ENCODE measurements at places on chromosomes 5 and 9. TPM values are rescaled to one million over a fixed set of nuclear protein-coding genes. Genes with fewer than 3 reads are reported as not detected.

The BASP1 gene
- total RNA-seq: 1.2 TPM

The ITGA1 gene
- total RNA-seq: 4.7 TPM

The CDC14B gene
- 11.7 TPM for total RNA-seq

The IFNA2 gene
- total RNA-seq: not detected

The PTGDS gene
- total RNA-seq: not detected

The GDNF gene
- total RNA-seq: not detected

The CER1 gene
- not detected for total RNA-seq

The TLX3 gene
- not detected for total RNA-seq

DNA sequence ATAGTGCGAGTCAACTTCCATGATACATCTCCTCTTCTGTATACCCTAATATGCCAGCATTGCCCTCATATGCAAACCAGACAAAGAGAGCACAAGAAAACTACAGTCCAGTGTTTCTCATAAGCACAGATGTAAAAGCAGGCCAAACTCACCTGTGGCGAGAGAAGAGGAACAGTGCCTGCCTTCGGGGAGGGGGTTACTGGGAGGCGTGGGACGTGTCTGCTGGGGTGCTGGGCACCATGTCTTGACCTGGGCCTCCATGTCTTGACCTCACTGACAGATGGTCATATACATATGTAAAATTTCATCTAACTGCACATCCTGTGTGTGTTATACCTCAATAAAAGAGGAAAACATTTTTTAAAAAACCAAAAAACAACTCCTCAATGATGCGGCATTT lies 159.3 kb upstream of the PPP1R26 start:
- DNase-seq: no peak
- no peaks in the 10 kb centered on the region for H3K36me3 ChIP-seq
- no peak overlapping the region for H3K27ac ChIP-seq
- no peaks in the 10 kb centered on the region for H3K27me3 ChIP-seq
- no peak overlapping the region for H3K4me3 ChIP-seq

DNA sequence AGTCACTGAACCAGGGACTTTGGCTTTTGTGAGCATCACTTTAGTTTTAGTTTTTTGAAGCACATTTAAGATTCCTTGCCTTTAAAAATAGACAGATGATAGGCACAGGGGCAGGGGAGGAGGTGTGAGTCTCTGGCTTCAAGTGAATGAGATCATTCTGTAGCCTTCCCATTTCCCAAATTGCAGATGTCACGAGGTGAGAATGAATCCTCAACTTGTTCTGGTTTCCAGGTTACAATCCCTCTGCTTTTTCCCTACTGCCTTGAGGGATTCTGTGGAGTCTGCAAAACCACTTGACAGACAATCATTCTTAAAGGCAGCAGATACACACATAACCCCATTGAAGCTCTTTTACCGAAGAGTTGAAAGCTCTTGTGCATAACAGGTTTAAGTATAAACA lies 332.4 kb downstream of the DMAC1 start:
- H3K36me3 ChIP-seq: no peaks in the 10 kb centered on the region
- peaks cover 17% of the 10 kb centered on the region for H3K27me3 ChIP-seq
- H3K4me3 ChIP-seq: no peak overlapping the region
- no peak overlapping the region for H3K27ac ChIP-seq
- no peaks in the 10 kb centered on the region for H3K4me1 ChIP-seq

DNA sequence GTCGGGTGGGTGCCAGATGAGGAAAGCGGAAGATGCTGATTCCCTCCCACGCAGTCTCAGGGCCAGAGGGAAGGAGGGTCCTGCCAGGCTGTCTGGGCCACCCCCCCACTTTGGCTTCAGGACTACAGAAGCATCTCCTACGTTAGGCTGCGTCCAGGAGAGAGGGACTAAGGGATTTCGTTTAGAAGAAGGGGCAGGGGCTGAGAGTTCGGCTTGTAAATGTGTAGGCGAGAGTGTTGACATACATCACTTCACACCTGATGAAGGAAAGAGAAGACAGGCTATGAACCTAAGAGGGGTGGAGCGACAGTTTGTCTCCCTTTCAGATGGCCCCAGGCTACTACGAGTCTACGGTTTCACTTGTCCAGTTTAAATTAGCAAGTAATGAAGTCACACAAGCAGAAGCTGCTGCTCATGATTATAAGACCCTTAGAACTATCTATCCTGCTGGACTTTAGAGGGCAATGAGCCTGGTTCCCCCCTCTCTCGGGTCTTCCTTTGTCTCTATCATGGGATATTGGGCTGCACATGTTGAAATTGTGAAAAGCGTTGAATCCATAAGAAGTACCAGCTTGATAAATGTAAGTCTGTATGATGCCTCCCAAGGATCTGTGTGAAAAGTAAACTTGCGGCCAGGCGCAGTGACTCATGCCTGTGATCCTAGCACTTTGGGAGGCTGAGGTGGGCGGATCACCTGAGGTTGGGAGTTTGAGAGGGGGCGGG lies 193.0 kb downstream of the AOPEP start:
- no peak overlapping the region for H3K4me3 ChIP-seq
- H3K27ac ChIP-seq: peak overlapping the region; percentile 20
- no peaks in the 10 kb centered on the region for H3K36me3 ChIP-seq
- DNase-seq: no peak
- no peaks in the 10 kb centered on the region for H3K4me1 ChIP-seq

DNA sequence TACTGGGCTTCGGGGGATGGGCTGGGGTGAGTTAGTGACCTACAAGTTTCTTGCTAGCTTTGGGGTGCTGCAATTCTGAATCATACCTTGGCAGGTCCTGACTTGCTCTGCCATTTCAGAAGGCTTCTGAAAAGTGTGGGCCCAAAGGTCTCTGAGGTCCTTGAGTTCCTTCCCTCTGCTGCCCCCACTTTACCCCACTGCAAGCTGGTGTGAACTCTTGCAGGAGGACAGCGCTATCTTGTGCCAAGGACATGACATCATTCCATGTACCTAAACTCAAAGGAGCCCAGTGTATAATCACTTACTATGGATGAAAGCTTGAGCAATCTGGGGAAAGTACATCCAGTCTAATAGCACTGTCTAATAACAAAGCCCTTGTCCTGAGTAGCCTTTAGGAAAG lies 157.4 kb downstream of the RMI1 start:
- peaks cover 63% of the 10 kb centered on the region for H3K27me3 ChIP-seq
- no peak overlapping the region for H3K4me3 ChIP-seq
- H3K27ac ChIP-seq: no peak overlapping the region
- H3K4me1 ChIP-seq: peaks cover 18% of the 10 kb centered on the region
- peaks cover 3% of the 10 kb centered on the region for H3K36me3 ChIP-seq

DNA sequence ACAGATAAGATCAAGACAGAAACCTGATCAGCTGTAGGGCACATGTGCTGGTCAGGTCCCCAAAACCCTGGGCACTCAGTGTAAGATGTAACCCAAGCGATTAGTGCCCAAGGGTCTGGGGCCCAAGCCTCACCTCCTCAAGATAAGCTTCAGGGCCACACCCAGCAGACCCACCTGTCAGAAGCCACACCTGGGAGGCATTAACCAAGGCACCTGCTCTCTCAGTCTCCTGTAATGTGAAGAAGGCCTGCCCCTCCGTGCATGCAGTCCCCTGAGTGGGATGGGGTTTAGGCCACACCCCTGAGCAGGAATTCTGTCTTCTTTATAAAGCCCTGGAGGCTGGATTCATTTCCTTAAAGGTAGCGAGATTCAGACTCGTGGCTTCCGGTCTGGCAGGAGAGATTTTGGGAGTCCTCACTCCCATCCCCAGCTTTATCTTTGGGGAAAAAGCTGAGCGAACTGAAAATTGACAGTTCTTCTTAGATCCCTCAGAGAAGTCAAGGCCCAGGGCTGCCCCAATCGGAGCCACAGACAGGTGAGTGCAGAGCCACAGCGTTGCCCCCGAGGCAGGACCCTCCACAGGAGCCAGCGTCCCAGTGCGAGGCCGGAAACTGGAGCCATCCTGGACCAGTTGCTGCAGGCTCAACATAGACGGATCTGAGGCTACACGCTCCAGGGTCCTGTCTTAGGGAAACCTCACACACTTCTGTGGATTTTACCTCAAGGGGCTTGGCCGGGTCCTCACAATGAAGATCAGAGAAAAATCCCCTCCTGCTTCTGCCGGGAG lies 357.6 kb upstream of the IRX4 start:
- H3K27ac ChIP-seq: no peak overlapping the region
- H3K27me3 ChIP-seq: no peaks in the 10 kb centered on the region
- no peaks in the 10 kb centered on the region for H3K36me3 ChIP-seq
- no peaks in the 10 kb centered on the region for H3K4me1 ChIP-seq
- no peak overlapping the region for H3K4me3 ChIP-seq

DNA sequence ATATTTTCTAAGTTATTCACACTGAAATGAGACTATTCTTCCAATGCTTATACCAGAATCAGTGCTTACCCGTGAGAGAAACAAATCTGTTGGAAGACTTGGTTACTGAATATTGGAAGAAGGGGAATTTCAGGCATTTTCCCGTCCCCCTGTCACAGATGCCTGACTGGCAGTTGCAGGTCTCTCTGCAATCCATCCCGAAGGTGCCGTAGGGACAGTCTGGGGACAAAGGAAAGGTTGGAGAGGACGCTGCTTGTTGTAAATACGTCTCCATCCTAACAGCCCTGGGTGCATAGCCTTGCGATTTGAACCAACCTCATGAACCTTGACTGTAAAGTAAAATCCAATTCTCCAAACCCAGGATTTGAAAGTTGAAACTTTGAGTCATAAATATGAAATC lies 3.5 kb downstream of the ESM1 start:
- H3K4me3 ChIP-seq: no peak overlapping the region
- H3K27ac ChIP-seq: no peak overlapping the region
- peaks cover 16% of the 10 kb centered on the region for H3K4me1 ChIP-seq
- no peak for DNase-seq
- no peaks in the 10 kb centered on the region for H3K36me3 ChIP-seq

DNA sequence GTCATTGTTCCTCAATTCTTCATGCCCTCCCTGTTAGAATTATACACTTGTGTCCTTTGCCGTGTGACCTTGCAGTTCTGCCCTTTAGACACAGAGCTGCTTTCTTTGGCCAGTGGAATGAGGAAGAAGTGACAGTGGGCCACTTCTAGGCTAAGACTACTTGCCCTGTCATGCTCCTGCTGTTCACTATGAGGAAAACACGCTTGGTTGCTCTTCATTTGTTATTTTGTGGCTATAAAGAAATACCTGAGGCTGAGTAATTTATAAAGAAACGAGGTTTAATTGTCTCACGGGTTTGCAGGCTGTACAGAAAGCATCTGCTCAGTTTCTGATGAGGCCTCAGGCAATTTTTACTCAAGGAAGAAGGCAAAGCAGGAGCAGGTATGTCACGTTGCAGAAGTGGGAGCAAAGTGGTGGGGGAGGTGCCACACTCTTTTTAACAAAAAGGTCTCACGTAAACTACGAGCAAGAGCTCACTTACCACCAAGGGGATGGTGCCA lies 279.1 kb upstream of the DMAC1 start:
- peaks cover under 1% of the 10 kb centered on the region for H3K36me3 ChIP-seq
- no peak for DNase-seq
- H3K4me1 ChIP-seq: no peaks in the 10 kb centered on the region
- H3K27me3 ChIP-seq: no peaks in the 10 kb centered on the region
- no peak overlapping the region for H3K27ac ChIP-seq

GRCh38 chr5:143932584-143932983 lies 120.6 kb downstream of the HMHB1 start:
- no peaks in the 10 kb centered on the region for H3K27me3 ChIP-seq
- no peak overlapping the region for H3K27ac ChIP-seq
- no peaks in the 10 kb centered on the region for H3K4me1 ChIP-seq
- H3K4me3 ChIP-seq: no peak overlapping the region

GRCh38 chr5:18000744-18001143 lies 366.5 kb downstream of the TAF11L14 start:
- no peak overlapping the region for H3K27ac ChIP-seq
- H3K4me3 ChIP-seq: no peak overlapping the region

DNA sequence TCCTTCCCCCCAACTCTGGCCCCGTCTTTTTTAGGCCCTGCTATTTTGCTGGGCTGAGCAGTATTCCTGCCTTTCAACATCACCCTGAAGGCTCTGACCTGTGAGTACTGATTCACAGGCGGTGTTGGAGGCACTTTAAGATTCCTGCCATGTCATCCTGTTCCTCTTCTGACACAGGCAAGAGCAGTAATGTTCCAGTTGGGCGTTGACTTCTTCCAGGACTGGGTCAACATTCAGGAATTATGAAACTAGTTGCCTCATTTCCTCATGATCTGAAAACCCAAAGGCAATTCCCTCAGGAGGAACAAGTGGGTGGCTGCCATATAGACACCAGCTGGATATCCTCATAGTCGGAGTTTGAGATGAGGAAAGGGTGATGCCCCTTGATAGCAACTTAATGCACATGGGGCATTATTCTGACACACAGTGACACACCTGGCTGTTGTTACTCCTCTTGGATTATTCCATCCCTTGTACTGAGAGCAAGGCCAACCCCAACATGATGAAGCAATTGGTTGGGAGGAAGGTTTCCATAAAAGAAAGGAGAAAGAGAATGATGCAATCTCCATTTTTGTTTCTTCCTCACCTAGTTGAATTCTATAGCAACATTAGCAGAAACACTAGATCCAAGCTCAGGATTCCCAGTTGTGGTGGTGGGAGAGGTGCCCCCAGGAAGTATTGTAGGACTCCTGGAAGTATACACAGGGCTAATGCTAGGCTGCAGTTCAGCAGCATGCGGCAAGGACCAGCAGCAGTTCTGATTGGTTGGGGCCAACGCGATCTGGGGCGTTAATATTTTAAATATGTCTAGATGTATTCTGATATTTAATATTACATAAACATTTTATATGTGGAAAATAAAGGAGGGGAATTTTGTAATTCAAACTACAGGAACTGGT lies 19.6 kb upstream of the GLRX start:
- no peaks in the 10 kb centered on the region for H3K36me3 ChIP-seq
- H3K4me1 ChIP-seq: peaks cover 38% of the 10 kb centered on the region
- H3K27ac ChIP-seq: peak overlapping the region; percentile 66

GRCh38 chr9:107609547-107609946 lies 120.0 kb upstream of the KLF4 start:
- no peaks in the 10 kb centered on the region for H3K36me3 ChIP-seq
- H3K27me3 ChIP-seq: no peaks in the 10 kb centered on the region
- H3K4me3 ChIP-seq: no peak overlapping the region
- no peaks in the 10 kb centered on the region for H3K4me1 ChIP-seq

DNA sequence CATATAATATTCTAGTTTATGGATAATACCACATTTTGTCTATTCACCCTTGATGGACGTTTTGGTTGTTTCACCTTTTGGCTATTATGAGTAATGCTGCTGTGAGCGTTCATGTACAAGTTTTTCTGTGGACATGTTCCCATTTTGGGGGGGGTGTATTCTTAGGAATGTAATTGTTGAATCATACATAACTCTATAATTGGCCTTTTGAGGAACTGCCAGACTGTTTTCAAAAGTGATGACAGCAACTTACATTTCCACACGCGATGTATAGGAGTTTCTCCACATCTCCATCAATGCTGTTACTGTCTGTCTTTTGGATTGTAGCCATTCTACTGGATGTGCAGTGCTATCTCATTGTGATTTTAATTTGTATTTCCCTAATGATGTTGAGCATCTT lies 69.8 kb downstream of the SLC46A2 start:
- DNase-seq: no peak
- no peaks in the 10 kb centered on the region for H3K4me1 ChIP-seq

All from activated T-cell treated with anti-CD3 and anti-CD28 coated beads, Interleukin-2, amount 50 U/mL, for 72 hours (primary cell).